ENCODE measurements at places on chromosomes 3 and 15. TPM values are rescaled to one million over a fixed set of nuclear protein-coding genes. Genes with fewer than 3 reads are reported as not detected.

DNA sequence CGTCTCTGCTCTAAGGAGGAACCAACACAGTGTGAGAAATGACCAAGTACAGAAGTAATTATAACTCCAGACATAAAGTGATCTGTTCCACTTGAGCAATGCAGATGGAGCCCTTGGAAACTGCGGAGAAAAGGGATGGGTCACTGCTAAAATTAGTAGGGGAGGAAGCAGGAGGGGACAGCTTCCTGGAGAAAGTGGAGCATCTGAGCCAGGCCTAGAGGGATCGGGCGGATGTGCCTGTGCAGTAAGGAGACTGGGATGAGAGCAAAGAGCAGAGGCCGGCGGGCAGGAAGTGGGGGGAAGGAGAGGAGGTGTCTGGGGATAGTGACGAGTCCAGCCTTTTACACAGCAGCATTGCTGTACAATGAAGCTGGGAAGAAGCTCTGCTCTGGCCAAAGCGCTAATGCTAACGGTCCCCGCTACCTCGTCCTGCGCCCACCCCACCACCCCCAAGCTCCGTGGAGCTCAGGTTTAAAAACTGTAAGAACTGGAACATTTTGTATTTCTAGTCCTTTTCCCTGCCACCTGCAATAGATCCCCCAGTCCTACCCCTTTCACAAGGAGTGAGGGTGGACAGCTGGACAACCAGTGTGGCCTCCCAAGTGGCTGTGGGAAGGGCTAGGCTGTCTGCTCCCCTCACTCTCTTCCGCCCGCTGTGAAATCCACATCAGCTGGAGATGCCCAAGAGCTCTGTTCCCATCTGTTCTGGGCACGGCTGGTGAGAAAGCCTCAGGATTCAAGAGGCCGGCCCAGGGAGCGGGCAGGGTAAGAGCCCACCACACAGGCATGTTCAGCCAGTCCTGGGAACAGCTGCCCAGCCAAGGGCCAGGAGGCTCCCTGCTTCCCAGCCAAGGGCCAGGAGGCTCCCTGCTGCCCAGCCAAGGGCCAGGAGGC is 53.0 kb upstream of the HES1 start:
- no peak overlapping the region for H3K27ac ChIP-seq
- H3K4me3 ChIP-seq, result no peak overlapping the region
- H3K4me1 ChIP-seq, result no peaks in the 10 kb centered on the region
- no peak for DNase-seq

- peaks cover 9% of the 10 kb centered on the region for H3K4me1 ChIP-seq
- H3K36me3 ChIP-seq, result peaks cover 5% of the 10 kb centered on the region
- no peaks in the 10 kb centered on the region for H3K27me3 ChIP-seq
- no peak overlapping the region for H3K4me3 ChIP-seq
These were observed 1.8 kb downstream of the IFT122 start for GRCh38 chr3:129441782-129442181.

GRCh38 chr3:69504232-69504631 is 118.3 kb upstream of the FRMD4B start:
- peaks cover 10% of the 10 kb centered on the region for H3K27me3 ChIP-seq
- no peak overlapping the region for H3K27ac ChIP-seq

DNA sequence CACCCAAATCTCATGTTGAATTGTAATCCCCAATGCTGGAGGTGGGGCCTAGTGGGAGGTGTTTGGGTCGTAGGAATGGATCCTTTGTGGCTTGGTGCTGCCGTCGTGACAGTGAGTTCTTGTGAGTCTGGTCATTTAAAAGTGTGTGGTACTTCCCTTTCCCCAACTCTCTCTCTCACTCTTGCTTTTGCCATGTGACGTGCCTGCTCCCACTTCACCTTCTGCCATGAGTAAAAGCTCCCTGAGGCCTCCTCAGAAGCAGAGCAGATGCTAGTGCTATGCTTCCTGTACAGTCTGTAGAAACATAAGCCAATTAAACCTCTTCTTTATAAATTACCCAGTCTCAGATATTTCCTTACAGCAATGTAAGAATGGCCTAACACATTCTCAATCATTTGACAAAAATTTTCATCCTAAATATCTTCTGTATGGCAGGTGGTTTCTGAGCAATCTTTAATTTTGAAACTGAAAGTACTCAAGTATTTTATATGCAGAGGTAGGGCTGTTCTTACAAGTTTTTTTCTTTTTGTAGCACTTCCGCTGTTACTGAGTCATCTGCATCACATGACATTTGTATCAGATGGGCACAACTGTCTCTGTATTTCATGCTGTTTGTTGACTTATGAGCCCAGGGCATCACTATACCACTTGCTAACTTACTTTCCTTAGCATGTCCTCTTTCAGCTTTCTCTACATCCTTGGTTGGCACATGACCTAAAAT is 8.8 kb downstream of the RPL39L start:
- DNase-seq, result no peak
- H3K27ac ChIP-seq, result no peak overlapping the region
- no peak overlapping the region for H3K4me3 ChIP-seq
- H3K36me3 ChIP-seq, result no peaks in the 10 kb centered on the region
- H3K27me3 ChIP-seq, result no peaks in the 10 kb centered on the region

The P3H2 gene
- total RNA-seq, result 0.76 TPM

The DLL4 gene
- total RNA-seq, result 1.5 TPM

GRCh38 chr3:4824926-4825325 is 154.3 kb upstream of the BHLHE40 start:
- no peaks in the 10 kb centered on the region for H3K36me3 ChIP-seq
- peak; percentile 13 for DNase-seq
- no peaks in the 10 kb centered on the region for H3K27me3 ChIP-seq
- H3K27ac ChIP-seq, result no peak overlapping the region

The SCN5A gene
- total RNA-seq, result 11.5 TPM

DNA sequence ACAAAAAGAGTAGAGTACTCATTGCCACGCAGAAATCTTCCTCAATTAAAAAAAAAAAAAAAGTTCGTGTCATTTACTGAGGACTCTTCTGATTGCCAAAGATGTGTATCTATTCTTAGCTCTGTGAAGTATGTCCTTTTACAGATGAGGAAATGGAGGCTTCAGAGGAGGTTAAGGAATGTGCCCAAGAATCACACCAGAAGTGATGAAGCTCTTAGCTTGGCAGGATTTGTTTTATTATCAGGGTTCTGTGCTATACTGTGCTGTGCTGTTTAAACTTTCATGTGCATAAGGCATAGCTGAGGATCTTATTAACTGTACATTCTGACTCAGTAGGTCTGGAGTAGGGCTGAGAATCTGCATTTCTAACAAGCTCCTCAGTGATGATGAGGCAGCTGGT is 665.2 kb upstream of the ADAMTS9 start:
- H3K4me1 ChIP-seq, result no peaks in the 10 kb centered on the region
- H3K27ac ChIP-seq, result no peak overlapping the region
- no peak overlapping the region for H3K4me3 ChIP-seq
- no peak for DNase-seq

GRCh38 chr3:112894258-112894657 is 47.6 kb upstream of the CD200R1L start:
- no peaks in the 10 kb centered on the region for H3K36me3 ChIP-seq
- H3K27ac ChIP-seq, result no peak overlapping the region
- no peaks in the 10 kb centered on the region for H3K27me3 ChIP-seq
- no peak overlapping the region for H3K4me3 ChIP-seq
- no peaks in the 10 kb centered on the region for H3K4me1 ChIP-seq

- H3K27me3 ChIP-seq, result no peaks in the 10 kb centered on the region
- no peaks in the 10 kb centered on the region for H3K4me1 ChIP-seq
- H3K4me3 ChIP-seq, result no peak overlapping the region
- H3K27ac ChIP-seq, result no peak overlapping the region
These were observed 608.5 kb upstream of the AGTR1 start for GRCh38 chr3:148089171-148089570.

DNA sequence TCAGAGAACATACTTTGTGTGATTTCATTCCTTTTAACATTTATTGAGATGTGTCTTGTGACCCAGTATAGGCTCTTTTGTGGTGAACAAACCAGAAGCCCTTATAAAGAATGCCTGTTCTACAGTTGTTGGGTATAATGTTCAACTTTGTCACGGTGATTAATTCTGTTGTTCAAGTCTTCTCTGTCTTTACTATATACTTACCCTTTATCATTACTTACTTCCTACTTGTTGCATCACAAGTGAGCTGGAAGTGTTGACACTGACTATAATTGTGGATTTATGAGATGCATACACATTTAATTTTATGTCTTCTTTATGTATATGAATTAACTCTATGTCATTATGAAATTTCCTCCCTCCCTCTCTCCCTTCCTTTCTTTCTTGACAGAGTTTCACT is 59.7 kb upstream of the TBL1XR1 start:
- DNase-seq, result no peak
- no peaks in the 10 kb centered on the region for H3K36me3 ChIP-seq
- H3K27ac ChIP-seq, result no peak overlapping the region
- H3K4me3 ChIP-seq, result no peak overlapping the region
- H3K27me3 ChIP-seq, result no peaks in the 10 kb centered on the region

GRCh38 chr3:34183114-34183513 is 384.7 kb downstream of the PDCD6IP start:
- peaks cover 22% of the 10 kb centered on the region for H3K27me3 ChIP-seq
- no peaks in the 10 kb centered on the region for H3K4me1 ChIP-seq
- DNase-seq, result no peak
- no peak overlapping the region for H3K4me3 ChIP-seq
- no peaks in the 10 kb centered on the region for H3K36me3 ChIP-seq

DNA sequence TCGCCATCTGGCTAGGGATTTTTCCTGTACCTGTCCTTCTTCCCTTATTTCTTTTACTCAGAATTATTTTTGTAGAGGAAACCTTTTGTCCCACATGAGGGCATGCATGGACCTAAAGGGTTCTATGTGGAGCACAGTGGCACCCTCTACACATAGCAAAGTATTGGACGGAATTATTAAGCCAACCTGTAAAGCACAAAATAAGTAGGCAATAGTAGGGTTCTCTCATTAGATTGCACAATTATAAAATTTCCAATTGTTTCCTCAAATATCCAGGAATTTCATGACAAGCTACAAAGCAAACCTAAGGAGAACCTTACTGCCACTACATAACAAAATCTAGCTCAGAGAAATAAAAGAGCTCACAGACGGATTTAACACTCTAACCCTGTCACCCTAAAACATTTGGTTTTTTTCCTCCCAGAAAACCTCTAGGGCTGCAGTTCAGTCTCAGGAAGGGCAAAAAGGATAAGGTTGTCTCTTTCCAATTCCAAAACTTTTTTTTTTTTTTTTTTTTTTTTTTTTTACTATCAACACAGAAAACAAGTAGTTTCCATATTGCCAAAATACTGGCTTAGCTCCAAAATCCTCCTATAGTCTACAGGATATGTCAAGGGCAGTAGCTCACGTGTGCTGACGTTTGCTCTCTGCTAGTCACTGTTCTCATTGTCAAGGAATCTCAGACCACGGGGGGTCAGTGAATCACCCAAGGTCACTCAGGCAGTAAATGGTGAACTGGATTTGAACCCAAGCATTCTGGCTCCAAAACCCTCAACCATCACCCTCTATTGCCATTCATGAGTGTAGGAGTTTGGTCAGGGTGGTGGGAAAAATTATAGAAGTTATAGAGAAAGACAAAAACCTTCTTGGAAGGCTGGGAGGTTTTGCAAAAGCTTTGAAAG is 52.3 kb downstream of the NCEH1 start:
- H3K27me3 ChIP-seq, result no peaks in the 10 kb centered on the region
- peaks cover 23% of the 10 kb centered on the region for H3K4me1 ChIP-seq
- peak; percentile 94 for DNase-seq
- H3K4me3 ChIP-seq, result no peak overlapping the region

The UNC45A gene
- total RNA-seq, result 95.4 TPM

The MYO5C gene
- 34.0 TPM for total RNA-seq

GRCh38 chr3:47394881-47395280 is 14.1 kb downstream of the PTPN23 start:
- H3K27ac ChIP-seq, result peak overlapping the region; percentile 24
- H3K4me3 ChIP-seq, result no peak overlapping the region
- DNase-seq, result no peak
- peaks cover 10% of the 10 kb centered on the region for H3K4me1 ChIP-seq

- no peak for DNase-seq
- no peaks in the 10 kb centered on the region for H3K36me3 ChIP-seq
- H3K27ac ChIP-seq, result no peak overlapping the region
- no peak overlapping the region for H3K4me3 ChIP-seq
- H3K4me1 ChIP-seq, result peaks cover 8% of the 10 kb centered on the region
These were observed 259 bp upstream of the CILP start for GRCh38 chr15:65211482-65211982.

- H3K27ac ChIP-seq, result no peak overlapping the region
- DNase-seq, result no peak
- H3K27me3 ChIP-seq, result no peaks in the 10 kb centered on the region
- H3K36me3 ChIP-seq, result no peaks in the 10 kb centered on the region
- peaks cover 12% of the 10 kb centered on the region for H3K4me1 ChIP-seq
- no peak overlapping the region for H3K4me3 ChIP-seq
These were observed 17.5 kb downstream of the SHC4 start for GRCh38 chr15:48946074-48946839.

GRCh38 chr3:126373146-126373613 is 16.0 kb upstream of the KLF15 start:
- H3K36me3 ChIP-seq, result no peaks in the 10 kb centered on the region
- H3K4me1 ChIP-seq, result no peaks in the 10 kb centered on the region
- H3K4me3 ChIP-seq, result no peak overlapping the region
- no peak for DNase-seq
- H3K27ac ChIP-seq, result no peak overlapping the region

The SUSD5 gene
- total RNA-seq, result not detected

DNA sequence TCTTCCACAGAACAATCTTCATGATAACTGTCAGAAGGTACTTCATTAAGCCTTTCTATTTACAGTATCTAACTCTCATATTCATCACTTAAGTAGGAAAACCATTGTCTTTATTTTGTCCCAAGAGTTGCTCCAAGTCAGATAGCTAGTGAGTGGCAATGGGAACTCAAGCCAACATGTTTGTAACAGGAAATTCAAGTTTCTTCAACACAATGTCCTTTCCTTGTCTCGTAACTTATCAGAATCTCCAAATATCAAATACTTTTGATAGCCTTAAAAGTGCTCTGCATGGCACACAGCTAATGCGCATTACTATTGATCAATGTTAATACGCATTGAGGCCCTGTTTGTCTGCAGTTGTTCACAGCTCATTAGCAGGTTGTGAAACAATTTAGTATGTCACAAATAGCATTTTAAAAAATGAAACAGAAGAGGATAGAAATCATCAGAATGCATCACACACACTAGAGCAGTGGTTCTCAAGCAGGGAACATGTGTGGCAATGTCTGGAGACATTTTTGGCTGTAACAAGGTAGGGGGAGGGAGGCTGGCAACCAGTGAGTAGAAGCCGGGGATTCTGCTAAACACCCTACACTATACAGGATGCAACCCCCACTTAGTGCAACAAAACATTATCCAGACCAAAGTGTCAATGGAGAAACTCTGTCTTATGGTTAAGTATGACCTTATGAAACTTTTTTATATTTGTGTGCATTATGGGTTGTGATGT is 27.5 kb downstream of the BTLA start:
- DNase-seq, result no peak
- no peaks in the 10 kb centered on the region for H3K4me1 ChIP-seq
- no peak overlapping the region for H3K27ac ChIP-seq

DNA sequence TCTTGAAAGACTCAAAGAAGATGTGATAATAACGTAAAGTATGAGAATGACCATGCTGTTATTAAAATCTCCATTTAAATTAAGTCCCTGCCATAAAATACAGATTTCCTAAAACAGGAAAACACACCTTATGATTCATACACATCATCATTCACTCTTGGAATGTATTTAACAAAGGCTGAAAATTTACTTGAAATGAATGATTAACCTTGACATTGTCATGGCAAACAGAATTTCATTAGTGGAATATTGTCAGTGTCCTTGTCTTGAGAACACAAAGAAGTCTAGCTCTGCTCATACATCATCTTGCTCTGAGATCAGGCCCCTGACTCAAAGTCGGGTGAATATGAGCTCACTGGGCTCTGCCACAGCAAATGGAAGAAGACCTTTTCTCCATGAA is 313.9 kb downstream of the FGF12 start:
- no peaks in the 10 kb centered on the region for H3K4me1 ChIP-seq
- H3K4me3 ChIP-seq, result no peak overlapping the region
- no peak overlapping the region for H3K27ac ChIP-seq

- H3K4me3 ChIP-seq, result no peak overlapping the region
- DNase-seq, result no peak
These were observed 824 bp upstream of the CILP start for GRCh38 chr15:65212097-65212496.

The ZPLD1 gene
- total RNA-seq, result not detected
